ENCODE measurements at places on chromosomes 11 and 22.

GRCh38 chr11:35214792-35215193 lies 75.8 kb downstream of the CD44 start:
- no peak for DNase-seq

DNA sequence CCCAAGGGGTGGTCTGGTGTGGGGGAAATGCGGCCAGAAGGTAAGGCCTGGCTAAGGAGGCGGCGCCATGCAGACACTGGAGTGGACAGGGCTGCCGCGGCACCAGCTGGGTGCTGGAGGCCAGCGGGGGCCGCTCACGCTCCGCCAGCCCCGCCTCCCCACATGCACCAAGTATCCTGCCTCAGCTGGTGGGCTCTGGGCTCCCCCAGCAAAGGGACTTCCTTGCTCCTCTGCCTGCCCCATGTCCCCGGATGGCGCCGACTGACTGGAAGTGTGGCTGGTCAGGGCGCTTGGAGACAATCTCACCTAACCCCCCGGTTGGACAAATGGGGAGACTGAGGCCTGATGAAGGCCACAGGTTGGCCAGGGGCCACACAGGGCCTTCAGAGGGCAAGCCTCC lies 7.6 kb upstream of the CHADL start:
- DNase-seq = no peak

DNA sequence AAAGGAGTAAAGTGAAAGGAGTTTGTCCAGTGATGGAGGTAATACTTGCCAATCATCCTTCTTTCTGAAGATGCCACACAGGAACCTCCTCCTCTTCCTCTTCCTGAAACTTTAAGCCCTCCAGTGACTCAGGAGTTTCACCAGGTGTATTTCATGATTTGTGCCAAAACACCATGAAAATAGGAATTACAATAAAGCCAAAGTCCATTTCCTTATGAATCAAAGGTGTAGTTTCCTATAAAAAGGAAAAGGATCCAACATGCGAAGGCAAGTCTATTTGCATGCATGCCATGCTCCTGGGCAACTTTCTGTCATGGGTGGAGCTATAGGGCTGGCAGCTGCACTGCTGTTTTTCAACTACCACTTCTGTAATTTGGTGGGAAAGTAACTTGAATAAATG lies 9.8 kb upstream of the POU2AF1 start:
- no peak for DNase-seq

DNA sequence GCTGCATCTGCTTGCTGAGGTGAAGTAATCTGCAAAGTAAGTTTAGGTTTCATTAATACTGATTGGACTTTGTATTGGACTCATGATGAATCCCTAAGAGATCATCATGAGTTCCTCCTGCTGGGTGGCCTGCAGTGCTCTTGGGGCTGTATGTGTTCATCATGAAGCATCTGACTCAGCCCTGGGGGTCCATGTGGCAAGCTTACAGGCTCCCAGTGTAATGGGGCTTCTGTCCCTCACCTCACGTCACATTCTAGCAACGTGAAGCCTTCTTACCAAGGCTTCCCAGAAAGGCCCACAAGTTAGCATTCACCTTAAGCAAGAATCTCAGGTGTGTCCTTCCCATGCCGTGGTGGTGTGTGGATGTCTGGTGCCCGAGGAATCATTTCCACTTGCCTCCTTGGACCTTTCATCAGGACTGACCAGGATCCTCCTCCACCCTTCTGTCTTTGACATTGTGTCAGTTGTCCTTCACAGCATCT lies 23.7 kb downstream of the CRKL start:
- DNase-seq = no peak

DNA sequence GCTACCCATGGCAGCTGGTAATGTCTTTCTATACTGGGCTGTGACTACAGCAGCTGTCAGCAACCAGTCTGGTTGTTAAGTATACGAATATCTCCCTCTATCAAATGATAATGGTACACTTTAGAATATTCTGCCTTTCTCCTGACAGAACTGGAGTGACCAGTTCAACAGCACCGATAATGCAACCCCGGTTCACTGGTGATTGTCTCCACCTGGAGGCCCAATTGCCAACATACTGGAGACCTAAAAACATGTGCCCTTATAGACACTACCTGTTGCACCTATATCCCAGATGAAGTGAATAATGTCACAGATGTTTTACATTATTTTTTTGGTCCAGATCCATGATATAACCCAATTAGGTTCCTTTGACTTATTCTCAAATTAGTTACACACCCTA lies 21.1 kb downstream of the OR5P2 start:
- DNase-seq = no peak

GRCh38 chr11:19444231-19444630 lies 203.5 kb upstream of the E2F8 start:
- DNase-seq = no peak

- no peak for DNase-seq
Observed at GRCh38 chr22:20591660-20592310, 84.4 kb downstream of the MED15 start.

DNA sequence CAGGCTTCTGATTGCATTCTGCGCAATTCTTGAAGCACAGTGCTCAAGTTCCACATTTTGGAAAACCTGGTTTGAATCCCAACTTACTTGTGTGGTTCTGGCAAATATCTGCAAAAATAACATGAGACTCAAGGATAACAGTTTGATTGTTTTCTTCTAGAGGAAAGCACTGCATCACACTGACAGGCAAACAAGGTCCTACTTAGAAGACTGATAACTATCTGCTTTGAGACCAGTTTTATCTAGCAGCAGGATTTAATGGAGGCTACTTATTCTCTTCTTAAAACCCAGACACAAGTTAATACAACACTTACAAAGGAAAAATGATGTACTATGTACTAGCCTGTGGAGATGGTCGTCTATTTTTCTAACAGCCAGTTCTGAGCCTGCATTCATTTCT lies 41.4 kb downstream of the RIC3 start:
- no peak for DNase-seq

GRCh38 chr11:125935056-125935455 lies 10.8 kb upstream of the VSIG10L2 start:
- no peak for DNase-seq

DNA sequence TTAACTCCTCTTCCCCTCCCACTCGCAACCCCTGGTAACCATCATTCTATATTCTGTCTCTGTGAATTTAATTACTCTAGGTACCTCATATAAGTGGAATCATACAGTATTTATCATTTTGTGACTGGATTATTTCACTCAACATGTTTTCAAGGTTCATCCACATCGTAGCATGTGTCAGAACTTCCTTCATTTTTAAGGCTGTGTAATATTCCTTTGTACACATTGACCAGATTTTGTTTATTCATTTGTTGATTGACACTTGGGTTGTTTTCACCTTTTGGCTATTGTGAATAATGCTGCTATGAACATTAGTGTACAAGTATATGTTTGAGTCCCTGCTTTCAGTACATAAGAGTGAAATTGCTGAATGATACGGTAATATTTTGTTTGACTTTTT lies 2.7 kb upstream of the GNB1L start:
- no peak for DNase-seq

DNA sequence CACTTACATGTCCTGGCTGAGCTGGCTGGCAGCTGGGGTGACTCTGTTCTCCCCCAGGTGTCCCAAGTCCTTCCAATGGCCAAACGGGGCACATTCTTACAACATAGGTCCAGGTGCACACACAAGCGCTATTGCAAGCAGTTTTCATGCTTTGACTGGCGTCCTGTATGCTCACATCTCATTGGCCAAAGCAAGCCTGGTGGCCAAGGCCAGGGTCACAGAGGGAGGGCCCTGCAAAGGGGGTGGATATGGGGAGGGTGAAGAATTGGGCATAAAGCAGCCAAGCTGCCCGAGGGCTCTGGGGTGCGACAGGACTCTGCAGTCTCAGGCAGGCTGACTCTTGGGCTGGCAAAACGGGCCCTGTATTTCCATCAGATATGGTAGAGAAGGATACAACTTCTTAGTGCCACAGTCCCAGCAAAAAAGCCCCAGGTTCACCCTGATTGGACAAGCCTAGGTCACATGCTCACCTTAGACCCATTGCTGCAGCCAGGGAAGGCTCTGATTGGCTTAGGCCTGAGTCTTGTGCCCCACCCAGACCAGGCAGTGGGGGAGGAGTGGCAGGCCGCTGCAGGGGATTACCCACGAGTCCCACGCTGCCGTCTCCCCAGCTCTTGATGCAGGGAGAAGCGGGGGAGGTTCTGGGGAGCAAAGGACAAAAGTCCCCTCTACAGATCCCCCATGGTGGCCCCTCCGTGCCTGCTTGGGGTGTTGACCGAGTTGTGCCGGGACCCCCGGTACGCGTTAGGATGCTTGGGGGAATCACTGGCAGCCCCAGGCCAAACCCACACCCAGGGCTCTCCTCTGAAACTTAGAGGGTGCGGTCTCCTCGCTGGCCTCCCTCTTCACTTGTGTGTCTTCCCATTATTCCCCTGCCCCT lies 110.8 kb downstream of the ARHGAP8 start:
- no peak for DNase-seq

- DNase-seq = no peak
Observed at GRCh38 chr11:27255447-27255828, 107.6 kb downstream of the CCDC34 start.

DNA sequence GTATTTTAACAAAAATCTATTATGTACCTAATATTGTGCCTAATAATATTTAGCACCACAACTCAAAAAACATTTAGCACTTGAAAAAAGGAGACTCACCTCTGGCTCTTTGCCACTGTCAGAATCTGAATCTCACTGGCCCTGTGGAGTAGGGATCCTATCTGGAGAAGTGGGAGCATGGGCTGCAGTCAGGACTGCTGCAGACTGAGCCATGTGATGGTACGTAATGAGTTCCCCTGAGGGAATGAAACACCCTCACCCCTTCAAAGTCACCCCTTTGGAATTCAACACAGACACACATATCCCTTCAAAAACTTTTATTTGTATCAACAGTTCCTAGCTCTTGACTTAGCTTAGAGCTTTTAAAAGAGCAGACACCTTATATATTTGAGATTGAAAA lies 6.5 kb downstream of the PTPMT1 start:
- DNase-seq = no peak

All from Kasumi-1 (cell line).